H9 (cell line): ENCODE measurements at places on chromosomes 6 and 20. TPM values are rescaled to one million over a fixed set of nuclear protein-coding genes. Genes with fewer than 3 reads are reported as not detected.

- no peak overlapping the region for H3K27ac ChIP-seq
- peaks cover 12% of the 10 kb centered on the region; the same call in 1 of the 2 replicates for H3K4me1 ChIP-seq
- no peak for DNase-seq
Observed at GRCh38 chr20:37407573-37408002, 61.6 kb downstream of the SRC start.

- H3K27me3 ChIP-seq = no peaks in the 10 kb centered on the region
- H3K36me3 ChIP-seq = peaks cover 37% of the 10 kb centered on the region
- H3K27ac ChIP-seq = no peak overlapping the region
- DNase-seq = no peak
- no peaks in the 10 kb centered on the region for H3K4me1 ChIP-seq
Observed at GRCh38 chr20:63289311-63290135, 3.5 kb upstream of the COL20A1 start.

DNA sequence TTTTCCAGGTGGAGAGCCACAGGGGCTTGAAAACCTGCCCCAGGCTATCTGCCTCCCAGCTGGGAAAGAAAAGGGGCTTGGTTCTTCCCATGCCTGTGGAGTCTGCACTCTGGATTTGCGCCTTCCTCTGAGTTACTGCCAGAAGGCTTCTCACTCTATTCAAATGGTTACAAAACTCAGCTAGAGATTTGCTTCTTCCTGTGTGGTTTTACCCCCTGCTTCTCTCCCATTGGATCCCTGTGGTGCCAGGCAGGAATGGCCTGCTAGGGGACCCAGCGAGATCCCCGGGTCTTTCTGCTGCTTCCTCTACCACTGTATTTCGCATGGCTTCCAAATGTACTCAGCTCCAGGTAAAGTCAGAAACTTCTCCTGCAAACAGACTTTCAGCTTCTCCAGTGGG lies 192.0 kb upstream of the HS3ST5 start:
- H3K36me3 ChIP-seq = peaks cover 14% of the 10 kb centered on the region
- no peak overlapping the region for H3K27ac ChIP-seq
- no peak for DNase-seq

- no peak for DNase-seq
- no peaks in the 10 kb centered on the region for H3K27me3 ChIP-seq
- H3K27ac ChIP-seq = no peak overlapping the region
- peaks cover 13% of the 10 kb centered on the region; the same call in 1 of the 2 replicates for H3K36me3 ChIP-seq
- H3K4me3 ChIP-seq = no peak overlapping the region
Observed at GRCh38 chr6:70806086-70806485, 138.4 kb downstream of the SMAP1 start.

Gene NRSN2
- 18.9 and 22.7 TPM in 2 replicates for total RNA-seq
